Hypothalamus (tissue), 51 donors: ENCODE measurements at places on chromosomes 3 and 15.

GRCh38 chr3:184148076-184148475 lies 7.1 kb upstream of the DVL3 start:
- DNase-seq = no peak

DNA sequence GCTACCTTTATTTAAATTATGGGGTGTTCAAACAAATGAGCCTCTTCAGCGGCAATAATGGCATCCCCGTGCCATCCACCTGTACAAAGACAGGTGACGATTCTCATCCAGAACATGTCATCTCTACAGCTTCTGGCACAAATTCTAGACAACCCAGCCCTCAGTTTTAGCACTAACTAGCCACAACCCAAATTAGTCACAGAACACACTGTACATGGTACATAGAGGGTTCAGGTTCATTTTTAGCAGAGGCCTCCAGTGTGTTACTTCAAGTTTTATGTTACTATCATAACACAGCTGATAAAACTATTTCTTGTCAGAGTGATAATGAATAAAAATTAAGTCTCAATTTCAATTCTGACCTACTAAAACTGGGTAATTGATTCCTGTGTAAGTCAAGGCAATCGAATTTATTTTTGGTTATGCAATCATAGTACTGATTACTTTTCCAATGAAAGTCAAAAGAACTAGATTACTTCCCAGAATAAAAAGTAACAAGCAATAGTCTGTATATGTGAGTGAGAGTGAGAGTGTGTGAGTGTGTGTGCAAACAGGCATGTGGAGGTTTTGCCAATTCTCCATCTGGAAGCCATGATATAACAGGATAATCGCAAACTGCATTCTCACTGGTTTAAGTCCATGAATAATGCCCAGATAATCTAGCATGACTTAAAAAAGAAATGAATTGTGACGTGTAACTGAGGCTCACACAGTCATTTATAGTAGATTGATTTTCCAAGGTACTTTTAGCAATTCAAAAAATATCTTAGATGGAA lies 37.4 kb downstream of the SHQ1 start:
- no peak for DNase-seq

DNA sequence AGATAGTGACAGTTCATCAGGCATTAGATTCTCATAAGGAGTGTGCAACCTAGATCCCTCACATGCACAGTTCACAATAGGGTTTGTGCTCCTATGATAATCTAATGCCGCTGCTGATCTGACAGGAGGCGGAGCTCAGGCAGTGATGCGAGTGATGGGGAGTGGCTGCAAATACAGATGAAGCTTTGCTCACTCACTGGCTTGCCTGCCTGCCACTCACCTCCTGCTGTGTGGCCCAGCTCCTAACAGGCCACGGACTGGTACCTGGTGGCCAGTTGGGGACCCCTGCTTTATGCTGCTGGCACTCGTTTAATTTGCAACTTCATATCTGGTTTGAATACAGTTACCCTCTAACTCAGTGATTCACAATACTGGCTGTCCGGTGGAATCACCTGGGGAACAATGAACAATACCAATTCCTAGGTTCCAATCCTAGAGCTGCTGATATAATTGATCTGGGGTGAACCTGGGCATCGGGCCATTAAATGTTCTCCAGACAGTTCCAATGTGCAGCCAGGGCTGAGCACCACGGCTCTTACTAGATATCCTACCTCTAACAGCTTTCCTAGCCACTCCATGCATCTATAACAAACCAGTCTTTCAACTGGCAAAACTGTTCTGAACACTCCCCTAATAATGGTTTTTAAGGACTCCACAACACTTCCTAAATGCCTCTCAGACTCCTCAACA lies 131.4 kb downstream of the ATP1B3 start:
- no peak for DNase-seq

DNA sequence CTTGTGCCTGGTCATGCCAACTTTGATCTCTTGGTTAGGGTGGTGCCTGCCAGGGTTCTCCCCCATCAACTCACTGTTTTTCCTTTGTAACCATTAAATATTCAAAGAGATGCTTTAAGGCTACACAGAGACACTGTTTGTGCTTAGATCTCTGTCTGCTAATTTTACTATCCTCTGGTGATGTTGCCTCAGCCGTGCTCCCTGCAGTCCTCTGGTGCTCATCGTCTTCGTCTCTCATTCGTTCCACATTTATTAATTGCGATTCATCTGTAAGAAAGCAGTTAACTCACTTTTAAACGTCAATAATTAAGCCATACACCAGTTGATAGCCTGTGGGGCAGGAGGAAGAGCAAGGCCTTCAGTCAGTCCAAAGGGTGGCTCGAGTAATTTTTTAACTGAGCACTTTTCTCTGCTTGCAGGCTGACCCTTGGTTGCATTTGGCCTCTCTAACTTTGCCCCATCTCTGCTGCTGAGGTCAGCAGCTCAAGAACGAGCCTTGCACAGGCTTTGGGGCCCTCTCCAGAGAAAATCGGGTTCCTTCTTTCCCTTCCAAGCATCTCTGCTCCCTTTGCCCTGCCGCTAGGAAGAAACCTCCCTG lies 62.9 kb downstream of the KLF15 start:
- DNase-seq = no peak

DNA sequence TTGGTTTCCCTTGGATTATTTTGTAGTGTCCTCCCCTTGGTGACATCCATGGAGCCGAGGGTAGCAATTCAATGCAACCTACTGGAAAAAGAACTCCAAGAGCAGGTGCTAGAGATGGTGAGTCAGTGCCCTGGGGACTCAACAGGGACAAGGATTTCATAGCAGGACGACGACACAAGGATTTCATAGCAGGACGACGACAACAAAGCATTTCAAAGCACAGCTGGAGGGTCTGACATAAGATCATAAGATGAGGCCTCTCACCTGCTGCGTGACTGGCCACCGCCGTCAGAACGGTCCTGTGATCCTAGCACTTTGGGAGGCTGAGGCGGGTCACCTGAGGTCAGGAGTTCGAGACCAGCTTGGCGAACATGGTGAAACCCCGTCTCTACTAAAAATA lies 22.5 kb downstream of the NRROS start:
- DNase-seq = no peak

GRCh38 chr15:90873488-90873997 lies 5.2 kb downstream of the FURIN start:
- no peak for DNase-seq

- no peak for DNase-seq
Observed at GRCh38 chr3:143349455-143349854, 229.9 kb downstream of the CHST2 start.

- DNase-seq = no peak
Observed at GRCh38 chr3:125318167-125318865, 56.8 kb downstream of the ZNF148 start.

DNA sequence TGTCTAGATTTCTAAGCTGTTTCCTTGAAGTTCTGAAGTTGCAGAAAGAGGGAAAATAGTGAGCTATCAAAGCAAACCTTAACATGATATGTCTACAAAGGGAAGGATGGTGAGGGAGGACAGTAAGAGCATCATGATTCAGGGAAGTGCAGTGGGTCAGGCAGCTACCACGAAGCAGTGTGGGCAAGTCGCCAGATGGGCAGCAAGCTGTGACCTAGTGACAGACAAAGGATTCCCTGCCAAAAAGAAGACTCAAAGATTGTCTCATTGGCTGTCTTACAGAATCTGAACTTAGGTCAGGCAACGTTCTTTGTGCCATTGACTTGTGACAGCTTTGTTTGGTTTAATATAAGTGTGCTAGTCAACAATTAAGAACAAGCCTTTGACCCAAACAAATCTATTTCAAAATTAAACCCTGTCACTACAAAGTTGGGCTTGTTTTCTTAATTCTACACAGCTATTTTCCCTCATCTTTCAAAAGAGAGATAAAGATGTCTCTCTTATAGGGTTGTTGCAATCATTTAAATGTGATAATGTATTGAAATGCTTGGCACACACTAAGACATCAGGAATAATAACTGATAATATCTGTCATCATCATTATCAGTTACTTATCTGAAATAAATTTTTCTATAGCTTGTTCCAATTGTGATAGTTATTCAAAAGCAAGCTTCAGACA lies 153.3 kb downstream of the ECT2 start:
- DNase-seq = no peak

- DNase-seq = no peak
Observed at GRCh38 chr3:118412503-118412902, 622.1 kb downstream of the IGSF11 start.

DNA sequence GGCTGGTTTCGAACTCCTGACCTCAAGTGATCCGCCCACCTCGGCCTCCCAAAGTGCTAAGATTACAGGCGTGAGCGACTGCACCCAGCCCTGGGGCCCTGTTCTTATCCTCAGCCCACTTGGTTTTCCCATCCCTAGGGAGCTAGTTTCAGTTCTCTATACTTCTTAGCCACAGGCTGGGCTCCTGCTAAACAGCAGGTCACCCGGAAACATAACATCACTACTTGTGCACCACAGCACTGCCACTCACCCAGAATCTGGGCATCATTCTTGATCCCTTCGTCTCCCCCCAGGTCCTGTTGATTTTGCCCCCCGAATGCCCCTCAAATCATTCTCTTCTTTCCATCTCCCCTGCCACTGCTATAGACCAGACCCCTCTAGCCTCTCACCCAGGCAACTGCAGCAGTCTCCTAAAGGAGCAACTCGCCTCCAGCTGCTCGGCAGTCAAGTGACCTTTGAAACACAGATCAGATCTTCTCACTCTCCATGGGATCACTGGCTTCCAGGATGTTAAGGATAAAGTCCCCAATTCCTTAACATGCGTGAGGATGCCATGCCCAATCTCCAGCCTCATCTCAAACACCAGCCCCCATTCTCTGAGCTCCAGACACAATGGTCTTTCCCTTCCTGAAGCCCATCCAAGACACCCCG lies 5.6 kb upstream of the AP3S2 start:
- no peak for DNase-seq
